ENCODE measurements at places on chromosomes 6 and 20.

GRCh38 chr6:167800549-167800948, 26.2 kb upstream of the AFDN start:
- DNase-seq = no peak

GRCh38 chr6:109743739-109744138, 52.6 kb downstream of the FIG4 start:
- no peak for DNase-seq

DNA sequence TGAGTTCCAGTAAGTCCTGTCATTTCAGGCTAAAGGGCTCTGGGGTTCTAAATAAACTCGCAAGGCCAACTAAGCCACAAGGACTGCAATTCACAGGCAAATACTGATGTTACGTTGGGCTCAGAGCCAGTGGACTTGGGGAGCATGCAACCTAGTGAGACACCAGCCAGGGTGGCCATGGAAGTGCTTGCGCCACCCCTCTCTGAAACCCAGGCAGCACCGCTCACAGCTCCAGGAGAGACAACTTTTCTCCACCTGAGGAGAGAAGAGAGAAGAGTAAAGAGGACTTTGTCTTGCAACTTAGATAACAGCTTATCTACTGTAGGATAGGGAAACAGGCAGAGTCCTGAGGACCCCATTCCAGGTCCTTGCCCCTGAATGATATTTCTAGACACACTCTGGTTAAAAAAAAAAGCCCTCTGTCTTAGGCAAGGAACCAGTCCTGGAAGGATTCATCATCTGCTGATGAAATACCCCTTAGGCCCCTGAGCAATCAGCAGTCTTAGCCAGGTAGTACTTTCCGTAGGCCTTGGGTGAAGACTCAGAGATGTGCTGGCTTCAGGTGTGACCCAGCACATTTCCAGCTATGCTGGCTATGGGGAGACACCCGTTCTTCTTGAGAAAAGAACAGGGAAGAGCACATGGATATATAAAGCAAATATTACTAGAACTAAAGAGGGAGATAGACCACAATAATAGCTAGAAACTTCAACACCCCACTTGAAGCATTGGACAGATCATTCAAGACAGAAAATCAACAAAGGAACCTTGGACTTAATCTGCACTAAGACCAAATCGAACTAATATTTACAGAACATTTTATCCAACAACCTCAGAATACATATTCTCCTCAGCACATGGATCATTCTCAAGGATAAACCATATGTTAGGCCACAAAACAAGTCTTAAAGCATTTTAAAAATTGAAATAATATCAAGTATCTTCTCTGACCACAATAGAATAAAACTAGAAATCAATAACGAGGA, 31.5 kb upstream of the TBC1D32 start:
- DNase-seq = no peak

DNA sequence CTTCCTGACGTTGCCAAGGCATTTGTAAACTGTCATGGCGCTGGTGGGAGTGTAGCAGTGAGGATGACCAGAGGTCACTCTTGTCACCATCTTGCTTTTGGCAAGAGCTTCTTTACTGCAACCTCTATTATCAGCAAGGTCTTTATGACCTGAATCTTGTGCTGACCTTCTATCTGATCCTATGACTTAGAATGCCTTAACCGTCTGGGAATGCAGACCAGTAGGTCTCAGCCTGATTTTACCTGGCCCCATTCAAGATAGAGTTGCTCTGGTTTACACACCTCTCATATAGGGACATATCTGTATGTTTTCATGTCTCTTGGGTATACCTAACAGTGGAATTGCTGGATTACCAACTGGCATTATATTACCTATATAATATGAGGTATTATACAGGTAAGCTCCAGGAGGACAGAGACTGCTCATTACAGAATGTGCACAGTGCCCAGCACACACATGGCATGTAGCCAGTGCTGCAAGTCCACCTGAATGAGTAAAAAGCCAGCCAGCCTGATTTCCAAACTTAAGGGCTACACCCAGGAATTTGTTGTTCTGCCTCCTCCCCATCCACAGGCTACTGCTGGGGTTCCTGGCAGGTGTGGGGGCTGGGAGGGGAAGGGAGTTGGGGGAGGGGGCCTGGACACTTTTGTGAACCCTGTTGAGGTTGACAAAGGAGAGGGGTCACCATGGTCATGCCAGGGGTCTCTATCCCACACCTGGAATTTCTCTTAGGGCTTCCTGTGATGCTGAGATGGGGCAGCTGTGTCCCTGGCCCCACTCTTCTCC, 35.2 kb upstream of the BLCAP start:
- DNase-seq = no peak

DNA sequence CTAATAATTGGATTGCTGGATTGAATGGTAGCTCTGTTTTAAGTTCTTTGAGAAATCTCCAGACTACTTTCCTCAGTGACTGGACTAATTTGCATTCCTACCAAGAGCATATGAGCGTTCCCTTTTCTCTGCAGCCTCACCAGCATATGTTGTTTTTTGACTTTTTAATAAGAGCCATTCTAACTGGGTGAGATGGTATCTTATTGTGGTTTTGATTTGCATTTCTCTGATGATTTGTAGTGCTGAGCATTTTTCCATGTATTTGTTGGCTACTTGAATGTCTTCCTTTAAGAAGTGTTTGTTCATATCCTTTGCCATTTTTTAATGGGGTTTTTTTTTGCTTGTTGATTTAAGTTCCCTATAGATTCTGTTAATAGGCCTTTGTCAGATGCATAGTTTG, 94.7 kb upstream of the AHI1 start:
- DNase-seq = no peak

DNA sequence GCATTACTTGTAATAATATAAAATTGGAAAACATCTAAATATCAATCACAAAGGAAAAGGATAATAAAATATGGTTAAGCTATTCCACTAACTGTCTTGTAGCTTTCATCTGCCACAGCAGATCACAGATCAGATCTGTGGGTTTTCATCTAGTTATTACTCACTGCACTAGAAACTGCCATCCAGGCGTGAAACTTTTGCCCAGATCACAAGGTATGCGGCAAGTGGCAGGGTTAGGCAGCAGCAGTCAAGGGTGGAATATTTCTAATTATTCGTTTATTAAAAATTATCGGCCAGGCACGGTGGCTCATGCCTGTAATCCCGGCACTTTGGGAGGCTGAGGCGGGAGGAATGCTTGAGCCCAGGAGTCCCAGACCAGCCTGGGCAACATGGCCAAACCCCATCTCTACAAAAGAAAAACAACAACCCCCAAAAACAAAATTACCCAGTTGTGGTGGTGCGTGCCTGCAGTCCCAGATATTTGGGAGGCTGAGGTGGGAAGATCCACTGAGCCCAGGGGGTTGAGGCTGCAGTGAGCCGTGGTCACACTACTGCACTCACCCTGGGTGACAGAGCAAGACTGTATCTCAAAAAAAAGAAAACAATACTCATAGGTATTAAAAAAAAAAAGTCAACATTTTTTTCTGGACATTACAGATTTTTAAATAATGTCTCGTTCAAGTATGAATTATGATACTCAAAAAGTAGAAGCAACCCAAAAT, 32.1 kb downstream of the BEND3 start:
- DNase-seq = no peak

- no peak for DNase-seq
Observed at GRCh38 chr20:21702553-21703470, 2.7 kb upstream of the PAX1 start.

DNA sequence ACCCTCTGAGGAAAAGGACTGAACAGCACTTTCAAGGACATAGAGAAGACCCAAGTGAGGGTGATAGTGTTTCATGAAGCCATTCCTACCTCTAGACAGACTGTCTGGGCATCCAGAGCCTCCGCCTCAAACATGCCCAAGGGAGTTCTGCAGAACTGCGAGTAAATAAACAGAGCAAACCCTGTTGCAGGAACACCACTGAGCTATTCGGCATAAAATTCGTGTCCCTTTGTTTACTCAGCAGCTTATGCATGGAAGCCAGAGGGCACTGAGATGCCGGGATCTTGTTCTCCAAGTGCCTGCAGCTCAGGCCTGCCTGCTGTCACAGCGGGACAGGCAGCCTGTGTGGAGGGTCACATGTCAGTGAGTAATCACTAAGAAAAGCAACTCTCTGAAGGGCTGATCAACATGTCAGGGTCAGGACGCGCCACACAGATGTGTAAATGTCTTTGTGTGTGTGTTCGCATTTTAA, 164.9 kb upstream of the HEY2 start:
- no peak for DNase-seq

DNA sequence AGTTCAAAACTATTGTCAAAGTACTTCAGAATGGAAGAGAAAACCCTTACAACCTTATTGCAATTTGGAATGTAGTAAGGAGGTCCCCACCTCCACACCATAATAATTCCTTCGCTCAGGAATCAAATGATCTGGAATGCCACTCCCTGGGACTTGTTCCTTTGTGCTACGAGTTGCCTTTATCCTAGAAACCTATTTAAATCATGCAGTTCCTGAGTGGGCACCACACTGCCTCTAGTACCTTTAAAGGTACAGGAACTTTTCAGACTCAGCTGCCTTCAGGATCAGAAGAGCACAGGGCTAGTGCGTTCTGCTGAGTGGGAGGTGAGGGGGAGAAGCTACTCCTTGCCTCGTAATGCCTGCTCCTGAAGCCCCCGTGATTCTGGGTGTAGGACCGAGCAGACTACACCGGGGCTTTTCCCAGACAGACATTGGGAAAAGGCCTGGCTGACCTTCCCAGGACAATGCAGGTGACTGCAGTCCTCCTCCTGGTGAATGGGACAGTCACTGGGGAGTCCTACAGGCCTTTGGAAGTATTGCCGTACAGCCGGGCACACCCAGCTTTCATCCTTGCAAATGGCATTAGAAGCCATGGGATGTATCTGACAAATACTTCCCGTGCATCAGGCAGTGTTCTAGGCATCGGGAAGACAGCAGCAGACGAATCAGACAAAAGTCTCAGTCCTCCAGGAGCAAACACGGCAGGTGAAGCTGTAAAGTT, 11.8 kb upstream of the TUBB2B start:
- DNase-seq = no peak

- no peak for DNase-seq
Observed at GRCh38 chr6:155543166-155543847, 87.7 kb upstream of the NOX3 start.

DNA sequence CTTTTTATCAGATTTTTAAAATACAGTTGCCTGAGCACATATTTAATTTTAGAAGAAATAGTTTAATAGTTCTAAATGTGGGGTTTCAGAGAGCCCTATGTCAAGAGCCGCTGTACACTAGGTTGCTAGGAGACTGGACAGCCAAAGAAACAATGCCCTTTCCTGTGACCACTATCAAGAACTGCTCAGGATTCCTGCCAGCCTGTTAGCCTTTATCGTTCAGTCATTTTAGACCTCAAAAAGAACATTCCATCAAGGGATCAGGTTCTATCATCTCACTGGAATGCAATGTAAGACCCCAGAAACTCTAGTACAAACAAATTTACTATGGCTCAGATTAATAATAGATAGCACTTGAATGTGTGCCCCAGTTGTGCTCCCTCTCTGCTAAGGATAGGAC, 181.2 kb upstream of the CCN2 start:
- no peak for DNase-seq

DNA sequence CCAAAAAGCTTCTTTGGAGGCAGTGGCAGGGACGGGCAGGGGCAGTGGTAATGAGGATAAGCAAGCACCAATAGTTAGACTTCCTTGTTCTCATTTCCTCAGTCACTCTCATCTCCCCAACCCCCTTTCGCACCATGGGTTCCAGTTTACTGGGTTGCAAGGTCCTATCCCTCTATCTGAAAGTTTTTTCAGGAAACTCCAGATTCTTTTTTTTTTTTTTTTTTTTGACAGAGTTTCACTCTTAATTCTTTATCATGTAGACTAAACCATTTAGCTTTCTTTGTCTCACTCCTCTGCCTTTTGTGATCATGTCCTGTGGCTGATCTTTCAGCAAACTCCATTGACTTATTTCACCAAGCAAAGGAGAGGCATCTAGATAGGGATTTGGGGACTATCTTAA, 51.4 kb upstream of the GMDS start:
- DNase-seq = no peak

GRCh38 chr20:33490023-33490933, at the start of gene CBFA2T2:
TSS of gene CBFA2T2 (plus strand) at chr20:33490096. CDS start at chr20:33490268, 172 bp downstream.
- DNase-seq = no peak

DNA sequence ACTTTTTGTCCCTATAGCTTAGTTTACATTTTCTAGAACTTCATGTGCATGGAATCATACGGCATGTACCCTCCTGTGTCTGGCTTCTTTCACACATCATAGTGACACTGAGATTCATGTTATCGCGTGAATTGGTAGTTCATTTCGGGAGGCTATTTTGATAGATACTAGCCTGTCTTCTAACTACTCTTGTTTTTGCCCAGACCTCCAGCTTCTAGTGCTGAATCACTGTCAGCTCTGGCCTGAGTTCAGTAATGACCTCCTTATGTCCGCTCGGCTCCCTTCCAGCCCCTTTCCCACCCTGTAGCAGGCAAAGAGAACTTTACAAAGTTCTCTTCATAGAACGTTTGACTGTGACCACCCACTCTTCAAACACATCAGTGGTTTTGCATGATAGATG, 14.1 kb downstream of the MYBL2 start:
- no peak for DNase-seq

GRCh38 chr6:124054034-124054433, 250.4 kb downstream of the NKAIN2 start:
- DNase-seq = no peak

DNA sequence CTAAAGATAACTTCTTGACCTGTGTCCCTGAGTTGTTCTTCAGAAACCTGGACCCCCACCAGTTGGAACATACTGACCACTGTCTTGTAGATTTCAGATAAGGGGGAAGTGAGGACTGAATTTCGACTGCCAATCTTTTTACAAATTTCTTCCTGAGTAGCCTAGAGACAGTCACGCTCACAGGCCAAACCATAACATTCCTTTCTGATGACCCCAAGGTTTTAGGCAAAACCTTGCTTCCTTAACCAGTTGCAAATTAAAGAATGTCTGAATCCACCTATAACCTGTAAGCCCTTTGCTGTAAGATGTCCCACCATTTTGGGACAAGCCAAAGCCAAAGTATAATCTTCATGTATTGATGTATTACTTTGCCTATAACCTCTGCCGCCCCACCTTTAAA, 306.9 kb downstream of the LRFN2 start:
- no peak for DNase-seq

DNA sequence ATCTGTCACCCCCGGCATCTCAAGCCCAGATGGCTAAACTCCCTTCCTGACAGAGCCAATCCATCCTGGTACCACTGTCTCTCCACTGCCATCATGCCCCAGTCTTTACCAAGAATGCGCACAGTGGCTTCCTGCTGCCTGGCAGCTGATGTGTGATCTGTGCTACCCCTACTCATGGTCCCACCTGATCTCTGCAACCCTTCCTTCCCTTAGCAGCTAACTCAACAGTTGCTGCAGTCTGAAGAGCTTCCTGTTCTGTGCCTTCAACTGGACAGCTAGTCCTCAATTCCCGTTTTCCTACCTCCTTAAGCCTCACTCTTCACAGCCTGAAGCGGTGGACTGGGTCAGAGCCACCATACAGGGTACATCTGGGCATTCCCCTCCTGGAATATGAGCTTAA, 7.6 kb upstream of the FAM83C start:
- DNase-seq = no peak

- no peak for DNase-seq
Observed at GRCh38 chr6:56434606-56435005, 187.2 kb upstream of the COL21A1 start.

- no peak for DNase-seq
Observed at GRCh38 chr6:166775923-166776220, 148.8 kb upstream of the RPS6KA2 start.

All from activated CD8-positive, alpha-beta memory T cell treated with anti-CD3 and anti-CD28 coated beads for 1 hour (primary cell).